ENCODE measurements at places on chromosomes 7 and 10. TPM values are rescaled to one million over a fixed set of nuclear protein-coding genes. Genes with fewer than 3 reads are reported as not detected.

C10orf105 gene
- polyA plus RNA-seq = not detected

RAPGEF5 gene
- polyA plus RNA-seq = 0.09 TPM

EBLN1 gene
- not detected for polyA plus RNA-seq

JCAD gene
- polyA plus RNA-seq = 15.9 TPM

TMEM178B gene
- 0.06 TPM for polyA plus RNA-seq

HPS1 gene
- polyA plus RNA-seq = 55.2 TPM

CPVL gene
- polyA plus RNA-seq = not detected

TAS2R4 gene
- polyA plus RNA-seq = 0.14 TPM

SLC25A28 gene
- polyA plus RNA-seq = 26.3 TPM

OPN1SW gene
- not detected for polyA plus RNA-seq

GPR15LG gene
- polyA plus RNA-seq = not detected

MLXIPL gene
- polyA plus RNA-seq = not detected

CABCOCO1 gene
- 0.19 TPM for polyA plus RNA-seq

SYCE1 gene
- not detected for polyA plus RNA-seq

PON1 gene
- polyA plus RNA-seq = not detected

TUBB8 gene
- polyA plus RNA-seq = 0.04 TPM

NEUROD6 gene
- not detected for polyA plus RNA-seq

PAX4 gene
- not detected for polyA plus RNA-seq

ITGA8 gene
- 0.01 TPM for polyA plus RNA-seq

ARHGEF35 gene
- polyA plus RNA-seq = not detected

GATA3 gene
- polyA plus RNA-seq = 0.21 TPM

GRCh38 chr10:31701546-31701945, 227.1 kb downstream of the ARHGAP12 start:
- DNase-seq = no peak

- DNase-seq = no peak
These were observed 3.9 kb upstream of the LRRC27 start for GRCh38 chr10:132328106-132328505.

DNA sequence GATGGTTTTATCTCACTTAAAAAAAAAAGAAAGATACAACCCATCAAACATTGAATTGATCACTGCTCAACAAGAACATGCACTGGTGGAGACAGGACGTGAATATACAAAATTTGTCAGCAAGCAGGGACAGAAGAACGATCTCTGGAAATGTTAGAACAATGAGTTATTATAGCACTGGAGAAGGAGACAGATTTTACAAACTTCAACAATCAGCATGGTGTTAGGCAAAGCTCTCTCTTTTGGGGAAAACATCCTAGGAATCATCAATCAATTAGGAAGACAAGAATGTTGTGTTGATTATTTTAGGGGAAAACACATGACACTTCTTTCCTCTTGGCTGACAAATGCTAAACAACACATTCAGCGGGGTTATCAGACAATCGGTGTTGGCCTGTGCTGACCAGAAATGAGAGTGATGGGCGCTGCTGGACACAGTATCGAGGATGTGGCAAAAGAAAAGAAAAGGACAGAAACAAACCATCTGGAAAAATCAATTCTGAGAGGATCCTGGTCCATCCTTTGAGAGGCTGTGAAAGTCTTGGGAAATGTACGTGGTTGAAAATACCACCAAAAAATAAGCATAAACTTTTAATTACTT, 103.9 kb downstream of the RAPGEF5 start:
- DNase-seq = no peak

DNA sequence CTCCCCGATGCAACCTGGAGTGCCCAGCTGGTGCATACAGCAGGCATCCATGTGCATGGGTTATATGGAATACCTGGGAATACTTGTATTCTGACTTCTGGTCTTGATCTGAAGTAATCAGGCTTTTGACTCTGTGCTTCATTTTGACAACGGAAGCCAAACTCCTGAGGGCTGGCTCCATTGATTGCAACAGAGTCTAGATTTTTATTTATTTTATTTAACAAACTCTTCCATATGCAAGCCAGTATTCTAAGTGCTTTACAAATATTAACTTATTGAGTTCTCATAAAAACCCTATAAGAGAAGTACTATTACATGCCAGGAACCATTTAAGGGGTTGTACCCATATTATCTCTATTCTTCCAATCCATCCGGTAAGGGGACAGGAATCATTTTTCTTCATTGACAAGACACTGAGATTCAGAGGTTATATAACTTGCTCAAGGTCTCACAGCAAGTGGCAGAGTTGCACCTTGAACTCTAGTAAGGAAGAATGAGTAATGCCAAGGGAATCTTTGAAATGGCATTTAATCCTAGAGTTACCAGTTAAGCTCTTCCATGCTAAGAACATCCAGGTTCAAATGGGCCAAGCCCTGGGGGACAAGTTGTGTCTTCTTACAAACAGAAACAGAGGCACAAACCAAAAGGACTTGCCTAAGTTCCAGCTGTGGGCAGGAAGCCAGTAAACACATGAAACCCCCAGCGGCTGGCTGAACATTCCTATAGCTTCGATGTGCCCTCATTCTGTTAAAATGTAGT, 241.0 kb downstream of the WDR11 start:
- DNase-seq = no peak

DNA sequence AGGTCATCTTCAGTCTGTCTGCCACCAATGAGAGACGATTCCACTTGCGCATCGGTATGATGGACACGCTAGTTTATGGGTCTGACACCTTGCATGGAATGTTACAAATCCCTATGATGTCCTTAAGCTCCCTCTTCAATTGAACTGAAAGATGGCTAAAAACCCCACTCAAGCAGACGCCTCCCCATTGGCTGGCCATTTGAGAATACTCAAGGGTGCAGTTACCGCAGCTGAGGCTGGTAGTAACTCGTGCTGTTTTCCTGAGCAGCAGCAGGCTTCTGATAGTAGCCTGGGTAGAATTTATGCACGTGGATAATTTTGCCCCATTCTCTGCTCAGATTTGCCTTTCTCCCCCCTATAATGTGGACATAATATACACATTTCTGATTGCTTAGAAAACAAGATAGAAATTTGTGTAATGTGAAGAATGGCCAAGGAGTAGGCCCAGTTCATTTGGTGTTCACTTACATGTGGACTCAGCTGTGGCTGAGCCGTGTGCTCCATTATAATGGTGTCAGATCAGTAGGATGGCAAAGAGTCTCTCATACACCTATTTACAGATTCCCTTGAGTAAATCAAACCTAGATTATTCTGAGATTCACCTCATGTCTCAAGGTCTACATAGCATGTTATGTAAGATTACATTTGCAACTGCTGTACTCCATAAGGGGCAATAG, 142.8 kb downstream of the HIBADH start:
- no peak for DNase-seq

- peak; percentile 79 for DNase-seq
These were observed 30.0 kb downstream of the SFXN4 start for GRCh38 chr10:119135513-119135881.

GRCh38 chr10:58721601-58722281, 209.1 kb downstream of the BICC1 start:
- DNase-seq = no peak

GRCh38 chr7:123974326-123974908, 49.4 kb downstream of the SPAM1 start:
- DNase-seq = no peak

- peak; percentile 95 for DNase-seq
These were observed 705.0 kb downstream of the PARD3 start for GRCh38 chr10:34109952-34110702.

- no peak for DNase-seq
These were observed 282.4 kb downstream of the EXOC4 start for GRCh38 chr7:133535308-133535707.

GRCh38 chr7:55491346-55491745, 81.0 kb downstream of the VOPP1 start:
- DNase-seq = no peak

DNA sequence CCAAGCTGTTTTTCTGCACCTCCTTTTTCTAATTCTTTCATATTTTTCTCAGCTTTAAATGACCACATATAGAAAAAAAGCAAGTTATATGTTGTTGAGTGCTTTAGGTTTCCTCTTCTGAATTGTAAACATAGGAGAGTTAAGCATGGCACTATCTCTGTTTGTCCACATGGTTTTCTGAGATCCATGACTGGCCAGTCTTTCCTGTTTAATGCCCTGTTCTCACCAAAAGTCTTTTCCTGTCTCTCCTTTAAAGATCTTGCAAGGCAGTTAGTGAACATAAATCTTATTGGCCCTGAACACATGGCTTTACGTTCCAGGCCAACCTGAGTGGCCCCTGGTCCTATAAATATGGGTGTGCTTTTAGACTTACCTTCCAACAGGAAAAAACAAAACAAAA, 19.4 kb downstream of the TRPV5 start:
- DNase-seq = no peak

DNA sequence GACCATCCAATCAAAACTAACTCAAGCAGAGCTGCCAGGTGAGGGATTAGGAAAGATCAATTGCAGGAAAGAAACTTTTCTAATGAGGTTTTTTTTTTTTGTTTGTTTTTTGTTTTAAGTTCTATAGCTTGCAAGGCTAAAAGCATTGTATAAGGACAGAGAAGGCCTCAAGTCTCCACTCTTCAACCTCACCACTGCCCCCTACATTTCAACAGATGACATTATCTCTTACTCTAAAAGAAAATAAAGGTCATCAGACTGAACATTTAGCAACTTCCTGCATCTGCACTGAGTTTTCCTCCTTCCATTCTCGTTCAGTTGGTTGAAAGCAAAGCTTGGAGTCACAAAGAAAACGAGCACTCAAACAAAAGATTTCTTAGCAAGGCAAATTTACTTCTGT, 45.2 kb upstream of the EXOC4 start:
- no peak for DNase-seq

- no peak for DNase-seq
These were observed 13.1 kb upstream of the TRDMT1 start for GRCh38 chr10:17214526-17214925.

DNA sequence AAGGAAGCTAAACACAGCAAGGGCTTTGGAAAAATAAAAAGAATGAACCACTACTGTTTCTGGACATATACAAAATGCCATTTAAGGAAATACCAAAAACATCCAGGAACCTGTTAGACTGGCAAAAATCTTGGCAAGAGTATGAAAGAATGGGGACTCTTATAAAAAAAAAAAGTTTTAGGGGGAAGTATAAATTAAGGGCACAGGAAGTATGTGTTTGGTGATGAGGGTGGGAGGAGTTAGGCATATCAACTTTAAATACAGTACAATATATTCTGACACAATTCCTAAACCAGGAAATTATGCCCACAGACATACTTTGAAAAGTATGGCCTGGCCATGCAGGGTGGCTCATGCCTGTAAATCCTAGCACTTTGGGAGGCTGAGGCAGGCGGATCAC, 74.2 kb downstream of the WAPL start:
- DNase-seq = no peak

DNA sequence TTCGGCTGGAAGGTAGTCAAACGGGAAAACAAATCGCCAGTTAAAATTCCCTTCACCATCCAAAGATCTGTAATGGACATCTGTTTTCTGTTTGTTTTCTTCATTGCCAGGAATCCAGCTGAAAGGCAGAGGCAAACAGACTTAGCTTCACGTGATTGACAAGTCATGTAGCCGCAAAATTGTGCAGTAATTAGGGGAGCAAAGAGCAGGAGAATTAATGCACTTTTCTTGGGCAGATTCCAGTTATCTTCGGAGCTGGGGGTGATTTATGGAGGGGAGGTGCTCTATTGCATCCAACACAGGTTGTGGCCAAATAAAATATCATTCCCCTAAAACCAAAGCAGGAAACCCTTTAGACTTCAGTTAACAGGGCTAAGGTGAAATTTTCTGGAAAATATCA, 162.2 kb downstream of the MYOF start:
- no peak for DNase-seq

GRCh38 chr10:102435529-102436233, 3.3 kb upstream of the CUEDC2 start:
- DNase-seq = no peak

DNA sequence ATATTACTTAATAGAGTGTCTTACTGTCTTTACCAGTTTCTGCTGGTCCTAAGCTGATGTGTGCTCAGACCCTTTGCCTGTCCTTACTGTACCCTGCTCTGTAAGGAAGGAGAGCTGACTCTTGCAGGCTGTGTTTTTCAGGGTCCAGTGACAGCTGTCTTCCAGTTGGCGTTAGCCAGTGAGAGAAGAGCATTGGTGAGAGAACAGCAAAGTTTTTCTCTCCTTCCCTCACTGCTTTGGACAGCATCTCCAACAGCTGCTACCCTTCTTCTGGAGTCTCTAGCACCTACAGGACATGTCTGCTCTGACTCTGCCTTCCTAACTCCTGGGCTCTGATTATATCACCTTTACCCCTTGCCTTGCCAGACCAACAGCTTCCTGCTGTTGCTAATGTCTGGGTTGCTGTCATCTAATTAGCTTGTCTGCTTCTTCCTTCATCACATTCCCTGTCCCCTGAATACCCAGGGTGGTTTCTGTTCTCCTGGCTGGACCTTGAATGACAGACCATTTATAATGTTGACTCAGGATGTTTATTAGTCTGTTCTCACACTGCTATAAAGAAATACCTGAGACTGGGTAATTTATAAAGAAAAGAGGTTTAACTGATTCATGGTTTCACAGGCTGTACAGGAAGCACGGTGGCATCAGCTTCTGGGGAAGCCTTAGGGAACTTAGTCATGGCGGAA, 23.5 kb upstream of the PANK1 start:
- DNase-seq = no peak

- DNase-seq = peak; percentile 56
These were observed 106.8 kb downstream of the ANK3 start for GRCh38 chr10:60282771-60283353.

DNA sequence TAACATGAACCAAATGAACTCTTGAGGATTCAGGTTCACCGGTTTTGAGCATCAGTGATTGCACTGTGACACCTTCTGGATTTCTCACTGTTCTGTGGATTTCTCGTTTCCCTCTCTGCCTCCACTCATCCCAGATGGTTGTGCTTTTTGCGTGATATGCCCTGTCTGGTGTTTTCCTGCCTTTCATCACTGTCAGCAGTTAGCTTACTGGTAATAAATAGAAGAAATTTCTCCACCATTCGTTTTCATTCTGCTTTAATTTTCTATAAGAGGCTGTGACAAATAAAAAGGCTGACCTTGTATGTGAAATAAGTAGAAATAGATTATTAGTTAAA, 16.2 kb downstream of the BPGM start:
- no peak for DNase-seq

Data from IMR-90 (cell line).